ENCODE measurements at places on chromosomes 6 and 20.
A peak's percentile ranks its signal among the peaks of the same experiment; 100 is the strongest.

GRCh38 chr20:46366826-46367225, 39.6 kb downstream of the ELMO2 start:
- DNase-seq: no peak

- DNase-seq: no peak
These were observed 126.5 kb upstream of the RIPOR2 start for GRCh38 chr6:25062070-25062811.

DNA sequence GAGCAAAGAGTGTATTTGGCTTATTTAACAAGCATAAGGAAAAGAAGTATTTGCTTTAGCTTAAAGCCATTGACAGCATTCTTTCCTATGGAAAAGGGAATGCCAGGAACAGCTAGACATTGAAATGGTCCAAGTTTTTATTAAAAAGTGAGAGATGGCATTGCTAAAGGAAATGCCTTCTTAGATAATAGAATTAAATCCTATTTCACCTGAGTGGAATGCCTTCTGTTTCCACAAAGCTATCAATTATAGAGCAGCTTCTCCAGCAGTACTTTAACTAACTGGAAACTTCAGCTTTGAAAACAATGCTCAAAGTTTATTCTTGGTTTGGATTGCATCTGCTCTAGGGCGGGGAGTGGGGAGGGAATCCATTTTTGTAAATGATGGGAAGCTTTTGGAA, 85.1 kb upstream of the CNKSR3 start:
- DNase-seq: no peak

DNA sequence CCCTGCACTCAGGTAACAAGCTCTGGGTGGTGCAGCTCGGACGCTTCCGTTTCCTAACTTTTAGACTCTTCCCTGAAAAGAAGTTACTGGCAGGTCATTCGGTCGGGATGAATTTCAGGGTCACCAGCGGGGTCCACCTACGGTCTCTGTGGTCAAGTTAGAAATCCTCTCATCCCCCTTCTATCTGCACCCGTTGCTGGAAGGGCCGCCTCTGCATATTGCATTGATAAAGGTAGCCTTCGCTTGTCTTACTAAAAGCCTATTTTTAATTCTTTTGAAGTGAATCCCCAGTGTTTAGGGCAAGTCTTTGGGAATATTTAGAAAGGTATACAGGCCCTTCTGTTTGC, 47.3 kb downstream of the LRRN4 start:
- DNase-seq: no peak

DNA sequence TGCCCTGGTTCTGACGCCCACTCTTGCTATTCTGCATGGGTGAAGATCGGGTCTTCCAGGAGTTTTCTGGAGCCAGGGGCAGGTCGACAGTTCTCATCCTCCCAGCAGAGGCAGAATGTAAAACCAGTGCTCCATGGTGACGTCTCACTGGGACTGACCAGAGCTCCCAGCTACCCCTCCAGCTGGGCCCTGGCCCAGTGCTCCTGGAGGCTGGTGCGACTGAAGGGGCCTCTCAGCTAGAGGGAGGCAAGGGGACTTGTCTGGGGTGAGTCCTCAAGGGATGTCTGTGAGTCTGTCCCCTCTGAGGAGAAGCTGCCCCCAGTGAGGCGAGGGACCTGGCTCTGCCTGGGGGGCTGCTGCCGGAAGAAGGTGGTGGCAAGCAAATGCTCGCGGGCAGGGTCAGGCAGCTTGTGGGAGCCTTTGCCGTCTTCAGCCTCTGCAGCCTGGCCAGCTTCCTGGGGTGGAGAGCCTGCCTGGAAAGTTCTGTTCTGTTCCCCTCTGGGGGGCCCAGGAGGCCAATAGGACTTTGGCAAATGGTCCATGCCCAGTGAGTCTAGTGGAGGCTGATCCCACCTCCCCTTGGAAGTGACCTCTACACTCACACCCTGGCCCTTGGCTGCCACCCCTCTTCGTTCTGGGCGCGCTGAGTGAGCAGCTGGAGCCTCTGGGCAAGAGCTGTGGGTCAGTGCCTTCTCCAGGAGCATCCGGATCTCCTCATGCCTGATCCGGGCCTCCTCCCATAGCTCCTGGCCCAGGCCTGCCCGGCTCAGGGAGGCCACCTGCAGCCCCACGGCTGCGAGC, 47.5 kb downstream of the KIAA1755 start:
- DNase-seq: no peak

- DNase-seq: no peak
These were observed 377.7 kb downstream of the PLCB1 start for GRCh38 chr20:8509809-8510208.

- no peak for DNase-seq
These were observed 47.4 kb downstream of the LGSN start for GRCh38 chr6:63272397-63272796.

DNA sequence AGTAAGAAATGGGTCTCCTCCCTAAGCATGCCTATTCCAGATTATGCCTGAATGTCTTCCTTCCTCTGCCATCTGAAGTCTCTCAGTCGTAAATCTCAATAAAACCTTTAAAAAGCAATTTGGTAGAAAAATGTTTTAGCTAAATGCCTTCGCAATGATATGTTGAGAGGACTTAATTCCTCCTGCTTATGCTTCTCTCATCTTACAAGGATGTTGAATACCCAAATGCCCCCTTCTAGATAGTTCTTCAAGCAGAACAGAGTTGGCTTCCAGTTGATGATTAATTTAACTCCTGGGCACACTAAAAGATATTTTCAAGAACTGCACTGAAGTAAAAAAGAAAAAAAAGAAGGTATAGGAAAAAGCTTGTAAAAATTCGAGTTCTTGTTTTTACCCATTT, 275.0 kb upstream of the SPTLC3 start:
- no peak for DNase-seq

DNA sequence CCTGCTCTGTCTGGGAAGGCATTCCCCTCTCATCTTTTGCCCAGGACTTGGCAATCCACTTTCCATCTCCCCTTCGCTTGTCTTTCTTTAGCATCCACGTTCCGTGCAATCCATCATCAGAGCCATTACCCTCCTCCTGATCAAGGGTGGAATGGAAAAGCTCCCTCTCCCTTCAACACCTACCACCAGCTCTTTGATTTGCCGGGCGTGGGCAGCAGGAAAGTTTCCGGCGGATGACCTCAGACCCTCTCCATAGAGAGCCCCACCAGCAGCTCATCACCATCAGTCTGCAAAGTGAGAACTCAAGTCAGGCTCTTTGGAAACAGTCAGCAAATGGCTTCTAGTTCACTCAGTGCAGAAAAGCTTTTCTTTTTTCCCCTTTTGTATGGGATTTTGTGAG, 76.2 kb downstream of the TSHZ2 start:
- DNase-seq: no peak

GRCh38 chr6:3236005-3236404, 8.6 kb upstream of the TUBB2B start:
- no peak for DNase-seq

DNA sequence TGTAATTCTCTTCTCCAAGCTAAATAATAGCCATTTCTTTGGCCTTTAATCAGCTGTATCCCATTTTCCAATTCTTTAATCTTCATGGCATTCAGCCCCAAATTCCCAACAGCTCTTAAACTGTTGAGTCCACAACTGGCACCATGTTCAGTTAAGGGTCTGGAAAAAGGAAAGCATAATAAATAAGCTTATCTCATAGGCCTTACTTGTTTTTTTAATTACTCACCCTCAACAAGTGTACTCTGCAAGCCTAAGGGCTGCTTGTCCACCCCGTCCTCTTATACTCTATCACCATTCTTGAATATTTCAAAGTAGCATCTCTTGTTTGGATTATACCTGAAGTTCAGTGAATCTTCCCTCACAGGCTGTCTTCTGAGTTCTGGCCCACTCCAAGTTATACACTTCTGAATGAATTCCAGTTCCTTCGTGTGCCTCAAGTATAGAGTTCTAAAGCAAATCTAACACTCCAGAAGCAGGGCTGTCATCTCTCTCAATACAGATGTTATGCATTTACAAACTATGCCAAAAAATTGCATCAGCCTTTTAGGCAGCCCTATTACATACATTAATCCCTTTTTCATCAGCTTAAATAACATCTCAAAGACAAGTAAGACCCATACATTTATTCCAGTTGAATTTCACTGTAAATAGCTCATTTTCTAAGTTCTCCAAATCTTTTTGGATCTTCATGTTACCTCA, 98.7 kb downstream of the COL21A1 start:
- DNase-seq: no peak

DNA sequence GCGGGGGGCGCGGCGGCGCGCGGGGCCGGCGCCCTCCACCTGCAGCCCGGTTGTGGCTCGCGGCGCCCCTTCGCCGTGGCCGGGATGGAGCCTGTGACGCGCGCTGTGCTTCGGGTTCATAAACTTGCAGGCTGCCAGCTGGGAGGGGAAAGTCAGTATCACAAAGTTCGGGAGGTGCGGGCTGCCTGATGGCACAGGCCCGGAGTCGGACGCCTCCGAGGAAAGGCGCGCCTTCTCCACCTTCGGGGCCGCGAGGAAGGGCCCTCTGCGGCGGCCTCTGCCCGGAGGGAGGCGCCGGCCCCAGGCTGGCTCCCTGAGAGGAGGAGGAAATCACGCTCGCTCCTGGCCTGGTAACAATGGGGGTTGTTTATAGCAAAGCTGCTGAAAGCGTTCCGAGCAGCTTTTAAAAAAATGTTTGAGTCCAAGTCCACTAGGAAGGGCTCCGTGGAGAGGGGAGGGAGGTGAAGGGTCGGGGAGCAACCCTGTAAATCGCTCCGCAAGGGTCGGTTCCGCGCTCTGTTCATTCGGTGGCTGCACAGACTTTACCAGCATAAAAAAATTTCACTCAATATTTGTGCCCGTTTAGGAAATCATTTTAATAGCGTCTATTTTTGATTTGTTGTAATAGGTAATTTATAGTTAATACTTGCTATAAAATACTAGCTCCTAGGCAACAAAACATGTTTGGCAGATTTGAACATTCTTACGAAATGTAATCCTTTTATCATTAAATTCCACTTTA, 1.0 kb downstream of the AFDN start:
- peak; percentile 37 for DNase-seq

- no peak for DNase-seq
These were observed 29.5 kb upstream of the SALL4 start for GRCh38 chr20:51831866-51832265.

- peak; percentile 55 for DNase-seq
These were observed 53.4 kb downstream of the HIVEP1 start for GRCh38 chr6:12065321-12066140.

GRCh38 chr6:19660123-19660910, 176.9 kb upstream of the ID4 start:
- no peak for DNase-seq

GRCh38 chr6:40532349-40533000, 54.7 kb downstream of the LRFN2 start:
- no peak for DNase-seq

- DNase-seq: no peak
These were observed 22.8 kb upstream of the PCMTD2 start for GRCh38 chr20:64232794-64233193.

All from activated naive CD4-positive, alpha-beta T cell treated with anti-CD3 and anti-CD28 coated beads for 36 hours (primary cell).